ENCODE measurements at places on chromosomes 12 and 14. TPM values are rescaled to one million over a fixed set of nuclear protein-coding genes. Genes with fewer than 3 reads are reported as not detected.

DNA sequence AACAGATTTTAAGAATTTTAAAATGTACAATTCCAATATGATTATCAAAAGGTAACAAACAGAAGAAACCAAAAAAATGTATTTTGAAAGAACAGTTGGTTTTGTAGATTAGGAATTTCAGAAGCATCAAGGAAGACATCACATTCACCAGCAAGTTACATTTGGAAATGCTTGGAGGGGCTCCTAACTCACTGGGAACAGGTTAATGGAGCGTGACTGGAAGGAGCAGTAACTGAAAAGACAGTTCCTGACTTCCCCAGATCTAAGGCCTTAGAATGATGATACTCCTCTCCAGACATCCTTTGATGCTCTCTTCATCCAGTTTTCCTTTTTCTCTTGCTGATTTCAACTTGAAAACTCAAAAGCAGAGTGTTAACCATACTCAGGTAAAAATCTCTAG is 220.0 kb upstream of the EGLN3 start:
- peaks cover 8% of the 10 kb centered on the region for H3K27me3 ChIP-seq
- H3K27ac ChIP-seq: no peak overlapping the region
- no peak for DNase-seq
- no peaks in the 10 kb centered on the region for H3K36me3 ChIP-seq
- H3K4me1 ChIP-seq: peaks cover 10% of the 10 kb centered on the region

GRCh38 chr12:17159506-17160300 is 553.7 kb upstream of the LMO3 start:
- H3K36me3 ChIP-seq: no peaks in the 10 kb centered on the region
- no peak overlapping the region for H3K27ac ChIP-seq
- DNase-seq: no peak

GRCh38 chr12:115109863-115110262 is 425.9 kb upstream of the TBX3 start:
- DNase-seq: no peak
- peaks cover 12% of the 10 kb centered on the region for H3K27me3 ChIP-seq
- no peak overlapping the region for H3K27ac ChIP-seq
- no peak overlapping the region for H3K4me3 ChIP-seq
- H3K4me1 ChIP-seq: no peaks in the 10 kb centered on the region
- no peaks in the 10 kb centered on the region for H3K36me3 ChIP-seq

DNA sequence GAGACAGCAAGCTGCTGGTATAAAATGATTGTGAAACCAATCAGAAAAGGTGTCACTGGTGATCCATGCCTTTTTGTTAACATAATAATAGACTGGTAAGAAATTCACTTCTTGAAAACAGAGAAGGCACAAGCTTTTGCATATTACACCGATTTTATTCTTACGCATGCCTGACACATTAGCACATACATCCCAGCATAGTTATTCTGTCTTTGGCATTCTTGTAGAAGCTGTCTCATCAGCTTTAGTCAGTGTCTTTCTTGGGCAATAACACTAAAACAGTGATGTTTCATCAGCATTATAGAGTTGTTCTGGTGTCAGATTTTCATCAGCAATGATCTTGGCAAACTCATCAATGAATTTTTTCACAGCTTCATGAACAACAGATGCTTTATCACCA is 283.4 kb upstream of the TMTC1 start:
- H3K27me3 ChIP-seq: no peaks in the 10 kb centered on the region
- no peak overlapping the region for H3K4me3 ChIP-seq
- no peak for DNase-seq
- H3K4me1 ChIP-seq: peaks cover 20% of the 10 kb centered on the region

- no peak overlapping the region for H3K27ac ChIP-seq
- peaks cover 3% of the 10 kb centered on the region for H3K27me3 ChIP-seq
- no peak for DNase-seq
- H3K36me3 ChIP-seq: no peaks in the 10 kb centered on the region
- H3K4me1 ChIP-seq: no peaks in the 10 kb centered on the region
- no peak overlapping the region for H3K4me3 ChIP-seq
Observed at GRCh38 chr12:108446766-108447165, 68.3 kb upstream of the FICD start.

DNA sequence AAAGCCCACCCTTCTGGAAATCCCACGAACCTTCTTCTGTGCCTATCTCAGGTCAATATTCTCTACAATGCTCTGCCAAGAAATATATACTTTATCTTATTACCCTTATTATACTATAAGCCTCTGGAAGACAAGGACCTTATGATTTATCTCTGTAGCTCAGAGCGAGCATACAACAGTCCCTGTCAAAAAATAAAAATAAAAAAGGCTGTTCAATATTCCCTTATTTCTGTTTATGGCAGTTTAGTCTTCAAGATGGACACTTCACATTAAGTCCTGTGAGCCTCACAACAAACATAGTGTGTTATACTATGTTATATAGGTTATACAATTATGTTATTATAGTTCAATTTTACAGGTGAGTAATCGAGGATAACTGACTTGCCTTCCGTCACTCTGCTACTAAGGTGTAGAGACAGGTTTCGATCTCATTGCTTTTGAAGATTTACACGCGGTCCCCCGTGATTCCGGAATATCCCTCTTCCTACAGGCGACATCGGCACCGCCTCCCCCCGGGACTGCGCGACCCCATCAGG is 562 bp downstream of the EAPP start:
- H3K4me1 ChIP-seq: peaks cover 11% of the 10 kb centered on the region
- peaks cover 7% of the 10 kb centered on the region for H3K36me3 ChIP-seq
- H3K27ac ChIP-seq: peak overlapping the region; percentile 100
- DNase-seq: no peak
- H3K4me3 ChIP-seq: peak overlapping the region; percentile 97
- H3K27me3 ChIP-seq: no peaks in the 10 kb centered on the region

PLBD1 gene
- total RNA-seq: 26.1 TPM

TAS2R10 gene
- 3.1 TPM for total RNA-seq

CTDSP2 gene
- total RNA-seq: 134 TPM

All from progenitor cell of endocrine pancreas (in vitro differentiated cells).